ENCODE measurements at places on chromosomes 2 and 18.

DNA sequence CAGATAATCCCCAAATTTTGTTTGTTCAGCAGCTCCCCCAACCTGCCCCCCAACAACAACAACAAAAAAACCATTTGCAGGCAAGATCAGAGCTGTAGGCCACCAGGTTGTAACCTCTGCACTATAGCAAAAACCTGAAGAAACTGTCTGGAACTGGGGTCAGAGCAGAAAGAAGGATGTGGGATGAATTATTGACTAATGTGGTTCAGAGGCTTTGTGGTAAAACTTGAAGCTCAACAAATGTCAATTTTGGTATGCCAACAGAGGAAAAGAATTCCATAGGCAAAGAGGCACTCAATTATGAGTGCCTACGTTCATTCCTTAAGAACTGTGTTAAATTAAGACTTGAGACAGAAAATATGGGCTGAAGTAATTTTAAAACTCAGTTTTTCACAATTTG is 255.1 kb downstream of the STK39 start:
- no peak for DNase-seq

DNA sequence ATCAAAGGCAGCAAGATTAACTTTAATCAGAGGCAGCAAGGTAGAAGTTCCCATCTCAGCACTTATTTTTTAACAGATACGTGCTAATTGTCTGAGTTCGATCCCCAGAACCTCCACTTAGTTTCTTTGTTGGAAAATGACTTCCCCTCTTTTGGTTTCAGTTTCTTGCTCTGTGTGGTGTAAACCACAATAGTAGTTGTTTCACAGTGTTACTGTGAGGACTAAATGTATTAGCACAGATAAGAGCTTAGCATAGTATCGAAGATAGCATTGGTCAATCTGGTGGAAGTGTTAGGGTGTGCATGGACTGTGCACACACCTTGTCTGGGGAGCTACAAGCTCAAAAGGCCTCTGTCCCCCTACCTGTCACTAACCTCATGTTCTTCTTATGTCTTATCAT is 988.3 kb upstream of the GYPC start:
- no peak for DNase-seq

DNA sequence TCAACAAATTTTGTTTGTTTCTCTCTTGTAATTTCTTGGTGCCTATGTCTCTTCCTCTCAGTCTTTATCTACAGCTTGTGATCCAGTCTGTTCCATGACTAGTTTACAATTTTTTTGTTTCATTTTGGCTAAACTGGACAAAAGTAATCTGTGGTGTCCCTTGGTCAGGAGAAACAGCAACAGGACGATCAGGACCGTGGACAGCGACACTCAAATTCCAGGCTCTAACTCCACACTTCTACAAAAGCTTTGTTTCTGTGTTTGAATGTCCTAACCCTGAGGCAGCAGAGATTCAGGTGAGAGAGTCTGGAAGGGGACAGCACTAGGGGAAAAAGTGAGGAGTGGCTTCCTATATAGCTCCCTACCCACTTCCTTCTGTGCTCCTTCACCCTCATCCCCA is 593.3 kb upstream of the FANCL start:
- peak; percentile 50 for DNase-seq

GRCh38 chr2:217626926-217627325 is 375.9 kb downstream of the TNS1 start:
- no peak for DNase-seq

DNA sequence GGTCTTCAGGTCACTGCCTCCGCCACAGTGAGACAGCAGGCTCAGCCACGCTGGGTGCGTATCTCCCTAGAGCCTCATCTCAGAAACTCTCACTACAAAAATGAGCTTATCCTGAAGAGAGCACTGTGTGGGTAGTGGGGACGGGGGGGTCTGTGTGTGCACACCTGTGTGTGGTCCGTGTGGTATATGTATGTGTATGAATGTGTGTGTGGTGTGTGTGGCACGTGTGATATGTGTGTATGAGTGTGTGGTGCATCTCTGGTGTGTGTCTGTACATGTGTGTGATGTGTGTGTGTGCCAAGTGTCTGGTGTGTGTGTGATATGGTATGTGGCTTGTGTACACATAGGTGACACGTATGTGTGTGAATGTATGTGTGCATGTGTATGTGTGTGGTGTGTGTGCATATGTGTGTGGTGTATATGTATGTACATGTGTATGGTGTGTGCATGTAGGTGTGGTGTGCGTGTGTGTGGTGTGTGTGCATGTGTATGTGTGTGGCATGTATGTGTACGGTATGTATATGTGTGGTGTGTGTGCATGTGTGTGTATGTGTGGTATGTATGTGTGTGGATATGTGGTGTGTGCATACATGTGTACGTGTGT is 332.2 kb downstream of the EIPR1 start:
- no peak for DNase-seq

DNA sequence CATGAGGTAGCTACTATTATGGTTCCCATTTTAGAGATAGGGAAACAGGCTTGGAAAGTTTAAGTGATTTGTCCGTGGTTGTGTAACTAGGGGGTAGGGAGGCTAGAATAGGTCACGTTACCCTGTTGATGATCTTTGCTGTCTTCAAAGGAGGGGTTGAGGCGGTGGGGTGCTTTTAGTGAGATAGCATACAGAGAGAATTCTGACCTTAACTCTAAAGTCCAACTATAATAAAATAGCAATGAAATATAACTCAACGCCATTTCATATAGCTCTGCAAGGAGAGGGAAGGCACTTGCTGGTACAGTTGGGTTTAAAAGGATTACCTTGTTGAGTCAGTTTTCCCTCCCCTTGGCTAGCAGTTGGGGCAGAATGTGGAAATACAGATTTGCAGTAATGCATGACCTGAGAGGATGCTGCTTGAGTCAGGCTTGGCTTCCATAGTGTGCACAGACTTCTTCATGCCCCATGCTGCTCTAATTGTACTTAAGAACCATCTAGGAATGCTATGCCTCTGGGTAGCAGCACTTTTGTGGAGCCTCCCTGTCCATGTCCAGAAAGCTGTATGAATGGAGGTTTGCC is 143.9 kb downstream of the LTBP1 start:
- no peak for DNase-seq

DNA sequence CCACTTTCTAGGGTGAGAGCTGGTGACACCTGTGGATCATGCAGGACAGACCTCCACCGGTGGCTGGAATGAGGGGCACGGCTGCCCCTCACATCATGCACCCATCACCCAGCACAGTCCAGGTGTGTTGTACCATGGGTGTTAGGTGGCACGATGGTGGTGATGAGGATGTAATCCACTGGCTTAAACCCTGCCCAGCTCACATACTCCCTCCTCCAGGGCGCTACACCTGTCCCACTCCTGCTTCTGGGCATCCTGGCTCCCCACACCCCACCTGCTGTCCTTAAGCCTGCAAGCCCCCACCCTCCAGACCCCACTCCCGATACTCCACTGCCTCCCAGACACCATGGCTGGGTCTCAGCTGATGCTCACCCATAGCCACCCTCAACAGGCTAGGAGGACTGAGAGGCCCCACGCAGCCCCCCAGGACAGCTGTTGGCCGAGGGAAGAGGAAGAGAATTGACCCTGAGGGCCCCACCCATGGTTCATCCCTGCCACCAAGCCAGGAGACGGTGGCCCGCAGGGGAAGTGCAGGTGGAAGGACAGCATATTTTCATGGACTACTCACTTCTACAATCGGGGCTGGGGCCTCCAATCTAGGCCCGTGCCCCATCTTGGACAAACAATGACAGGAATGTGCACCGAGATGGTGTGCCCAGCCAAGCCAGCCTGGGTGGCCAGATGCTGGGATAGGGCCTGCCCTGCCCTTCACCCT is 34.3 kb downstream of the MAL start:
- DNase-seq = no peak

- no peak for DNase-seq
These were observed 30.1 kb upstream of the SOS1 start for GRCh38 chr2:39150890-39151497.

- DNase-seq = no peak
These were observed 19.1 kb downstream of the EPB41L3 start for GRCh38 chr18:5524660-5525059.

DNA sequence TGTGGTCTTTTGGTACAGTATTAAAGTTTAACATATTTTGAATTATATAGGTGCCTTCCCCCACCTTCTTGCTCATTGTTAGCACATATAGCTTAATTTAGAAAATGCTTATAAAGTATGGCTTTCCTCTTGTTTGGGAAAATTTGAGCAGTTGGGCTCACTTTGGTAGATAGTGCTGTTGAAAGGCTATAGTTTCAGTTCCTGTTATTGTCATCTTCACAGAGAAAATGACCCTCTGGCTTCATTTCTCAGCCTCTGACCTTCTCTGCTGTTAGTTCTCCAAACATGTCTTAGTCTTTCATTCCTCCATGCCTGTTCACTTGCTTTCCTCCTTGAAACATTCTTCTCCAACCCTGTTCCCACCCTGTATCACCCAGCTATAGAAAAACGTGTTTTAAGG is 200.6 kb downstream of the WDR7 start:
- DNase-seq = peak; percentile 19

GRCh38 chr2:69225933-69226332 is 161.1 kb downstream of the GFPT1 start:
- no peak for DNase-seq

- no peak for DNase-seq
These were observed 36.2 kb downstream of the ZAP70 start for GRCh38 chr2:97749581-97749980.

- DNase-seq = no peak
These were observed 150.0 kb downstream of the ESCO1 start for GRCh38 chr18:21450503-21450902.

GRCh38 chr2:107430006-107430405 is 396.7 kb upstream of the RGPD4 start:
- no peak for DNase-seq

- no peak for DNase-seq
These were observed 87.4 kb downstream of the EML4 start for GRCh38 chr2:42256505-42256904.

GRCh38 chr2:97914691-97915213 is 81.0 kb downstream of the TMEM131 start:
- no peak for DNase-seq

DNA sequence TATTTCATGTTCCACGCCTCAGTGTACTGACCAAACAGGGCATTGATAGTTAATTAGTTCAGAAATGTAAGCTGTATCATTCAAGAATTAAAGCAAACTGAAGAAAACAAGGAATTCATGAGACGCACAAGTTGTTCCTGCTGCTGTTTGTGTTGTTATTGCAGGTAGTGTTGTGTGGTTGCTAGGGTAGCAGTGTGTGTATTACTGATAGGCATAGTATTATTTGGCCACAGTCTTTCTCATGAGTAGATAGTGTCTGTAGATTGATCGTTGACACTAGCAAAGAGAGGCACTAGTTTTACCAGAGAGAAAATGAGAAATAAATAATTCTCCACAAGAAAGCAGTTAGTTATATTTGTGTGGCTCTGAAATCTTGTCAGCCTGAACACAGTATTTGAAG is 548.6 kb downstream of the LRP1B start:
- no peak for DNase-seq

DNA sequence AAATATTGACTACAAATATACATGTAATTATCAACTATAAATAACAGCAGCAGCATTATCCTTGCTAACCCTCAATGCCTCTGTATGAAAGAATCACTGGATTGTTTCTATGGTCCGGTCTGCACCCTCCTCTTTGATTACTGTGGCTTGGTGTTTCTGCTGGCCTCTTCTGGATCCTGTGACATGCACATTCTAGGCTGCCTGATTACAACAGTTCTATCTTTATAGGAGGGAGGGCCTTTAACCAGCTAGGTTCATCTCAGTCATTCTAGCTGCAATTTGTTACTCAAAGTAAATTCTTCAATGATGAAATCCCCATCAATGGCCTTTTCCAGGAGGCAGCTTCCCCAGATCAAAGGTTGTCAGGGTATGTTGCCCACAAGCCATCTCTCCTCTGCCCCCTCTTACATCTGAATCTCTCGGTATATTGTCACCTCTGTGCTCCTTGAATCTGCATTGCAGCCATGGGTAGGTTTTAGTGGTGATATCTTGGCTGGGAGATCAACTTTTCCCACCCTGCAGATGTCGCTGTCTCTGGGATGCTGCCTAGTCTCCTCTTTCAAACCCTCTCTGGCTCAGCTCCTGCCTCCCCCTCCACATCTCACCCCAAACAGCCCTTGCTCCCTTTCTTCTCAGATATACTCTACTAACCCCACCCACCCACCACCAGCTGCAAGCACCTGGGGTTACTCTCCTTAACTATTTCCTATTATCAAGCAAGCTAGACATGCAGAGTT is 106.2 kb upstream of the BZW1 start:
- no peak for DNase-seq

DNA sequence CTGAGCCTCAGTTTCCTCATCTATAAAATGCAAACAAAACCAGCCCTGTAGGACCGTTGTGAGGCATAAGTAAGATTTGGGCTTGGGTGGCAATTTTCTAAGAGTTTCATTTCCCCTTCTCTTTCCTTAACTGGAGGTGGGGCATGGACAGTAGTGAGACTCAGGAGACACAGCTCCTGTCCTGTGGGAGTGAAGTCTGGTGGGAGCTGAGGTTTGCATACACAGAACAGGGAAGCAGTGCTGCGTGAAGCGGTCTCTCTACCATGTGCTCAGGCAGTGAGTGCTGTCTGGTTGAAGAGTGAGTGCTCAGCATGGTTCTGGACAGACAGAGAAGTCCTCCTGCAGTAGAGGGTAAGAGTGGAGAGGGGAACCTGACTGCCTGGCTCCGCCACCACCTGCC is 62.3 kb upstream of the MCFD2 start:
- peak; percentile 61 for DNase-seq

- DNase-seq = no peak
These were observed 4.3 kb upstream of the GPR45 start for GRCh38 chr2:105237045-105237765.

DNA sequence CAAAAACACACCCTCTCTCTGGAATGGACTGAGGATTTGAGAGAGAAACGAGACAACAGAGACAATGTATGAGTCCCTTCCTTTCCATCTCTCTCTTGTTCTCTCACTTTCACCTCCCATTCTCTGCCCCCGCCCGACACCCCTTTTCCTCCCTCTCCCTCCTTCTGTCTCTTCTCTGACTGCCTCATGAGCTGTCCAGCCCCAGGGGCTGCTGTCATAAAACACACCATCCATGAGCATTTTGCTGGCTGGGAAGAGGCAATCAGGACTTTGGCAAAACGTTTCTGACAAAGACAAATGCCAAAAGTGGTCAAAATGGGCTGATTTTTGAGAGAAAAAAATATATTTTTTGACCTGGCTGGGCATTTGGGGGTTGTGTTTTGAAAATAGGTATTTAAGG is 377.2 kb downstream of the EN1 start:
- DNase-seq = no peak

GRCh38 chr2:172927641-172928357 is 147.8 kb upstream of the MAP3K20 start:
- DNase-seq = no peak

- DNase-seq = no peak
These were observed 93.1 kb downstream of the TCF4 start for GRCh38 chr18:55494899-55495298.

Data from KBM-7 (cell line).